Activated CD4-positive, alpha-beta T cell treated with anti-CD3 and anti-CD28 coated beads, Interleukin-2, amount 10 ng/mL, durations not matched to agents 7 days and 5 days (primary cell): ENCODE measurements at places on chromosomes 3 and 15.

GRCh38 chr3:41097896-41098496 lies 101.3 kb upstream of the CTNNB1 start:
- DNase-seq = no peak

GRCh38 chr3:502486-502885 lies 305.9 kb downstream of the CHL1 start:
- DNase-seq = no peak

- no peak for DNase-seq
These were observed 34.2 kb upstream of the CSPG5 start for GRCh38 chr3:47612879-47613278.

DNA sequence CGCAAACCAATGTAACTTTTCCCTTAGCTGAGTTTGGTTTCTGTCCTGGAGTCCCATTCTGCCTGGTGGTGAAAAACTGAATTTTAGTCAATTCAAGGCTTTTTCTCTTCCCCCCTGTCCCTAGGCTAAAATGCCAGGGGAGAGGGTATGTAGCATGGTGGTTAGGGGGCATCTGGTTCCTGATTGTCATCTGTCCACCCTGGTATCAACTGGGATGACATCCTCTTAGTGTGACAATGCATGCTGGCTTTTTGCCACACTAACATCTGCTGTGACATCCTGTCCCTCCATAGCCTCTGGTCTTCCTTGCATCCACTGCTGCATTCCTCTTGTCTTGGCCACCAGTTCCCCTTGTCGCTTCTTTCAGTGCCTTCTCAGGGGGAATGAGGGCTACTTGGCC lies 73.7 kb downstream of the ABHD5 start:
- no peak for DNase-seq

GRCh38 chr15:65819563-65819960 lies 27.5 kb upstream of the DENND4A start:
- DNase-seq = no peak

DNA sequence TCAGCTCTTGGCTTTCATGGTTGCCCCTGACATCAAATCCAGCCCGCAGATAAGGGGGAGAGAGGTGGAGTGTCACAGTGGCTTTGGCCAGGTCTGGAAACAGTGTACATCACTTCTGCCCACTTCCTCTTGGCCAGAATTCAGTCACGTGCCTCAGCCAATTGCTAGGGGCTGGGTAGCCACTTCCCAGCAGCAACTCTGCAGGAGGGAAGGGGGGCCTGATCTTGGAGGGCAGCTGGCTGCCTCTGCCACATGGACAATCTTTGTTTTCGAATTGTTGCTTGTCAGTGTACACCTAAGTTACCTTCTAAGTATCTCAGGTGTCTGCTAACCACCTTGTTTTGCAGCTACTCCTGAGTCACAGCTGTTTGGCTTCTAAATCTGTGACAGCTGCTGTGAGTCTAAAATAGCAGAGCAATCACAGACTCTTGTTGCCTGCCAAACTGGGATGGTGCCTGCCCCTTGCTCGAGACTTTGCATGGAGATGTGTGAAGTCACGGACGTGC lies 41.0 kb upstream of the LIMD1 start:
- DNase-seq = no peak

- no peak for DNase-seq
These were observed 41.4 kb downstream of the MRPS25 start for GRCh38 chr3:15023719-15024118.

DNA sequence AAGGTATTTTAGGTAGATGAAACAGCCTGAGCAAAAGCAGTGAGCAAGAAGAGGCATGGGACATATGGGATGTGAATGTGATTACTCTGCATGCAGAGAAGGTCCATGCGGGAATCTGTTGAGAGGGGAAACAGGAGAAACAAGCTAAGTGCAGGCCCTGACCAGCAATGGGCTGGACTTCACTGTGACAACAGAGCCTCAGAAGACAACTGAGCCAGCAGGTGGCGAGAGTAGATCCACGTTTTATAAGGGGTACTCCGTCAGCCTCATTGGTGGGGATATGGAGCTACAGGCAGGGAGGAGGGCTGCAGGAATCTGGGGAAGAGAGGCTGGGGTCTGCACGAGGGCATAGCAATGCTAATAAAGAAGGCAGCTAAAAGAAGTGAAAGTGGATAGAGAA lies 405.9 kb upstream of the LMCD1 start:
- no peak for DNase-seq

GRCh38 chr3:69880069-69880640 lies 119.4 kb upstream of the SAMMSON start:
- DNase-seq = no peak

DNA sequence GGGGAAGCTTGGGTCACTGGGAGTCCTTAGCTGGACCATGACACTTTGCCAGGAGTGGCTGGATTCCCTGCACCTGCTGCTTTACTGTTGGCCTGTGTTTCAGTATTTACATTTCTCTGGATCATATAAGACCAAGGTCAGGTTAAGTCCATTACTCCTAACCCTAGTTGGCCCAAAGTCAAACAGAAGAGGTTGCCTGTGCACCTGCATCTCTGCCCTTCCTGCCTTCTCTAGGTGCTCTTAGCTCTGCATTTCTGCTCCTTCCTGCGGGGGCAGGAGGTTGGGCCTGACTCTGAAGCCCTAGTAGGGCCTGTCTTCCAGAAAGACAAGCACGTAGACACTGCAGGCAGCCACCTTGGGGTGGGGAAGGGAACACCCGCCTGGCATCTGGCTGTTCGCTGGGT lies 124.3 kb downstream of the RPLP1 start:
- DNase-seq = peak; percentile 16

GRCh38 chr3:27669591-27669990 lies 52.5 kb downstream of the EOMES start:
- no peak for DNase-seq

GRCh38 chr15:31435261-31435911 lies 108.8 kb downstream of the KLF13 start:
- DNase-seq = peak; percentile 88

- DNase-seq = no peak
These were observed 182.5 kb downstream of the TPRG1 start for GRCh38 chr3:189353988-189354889.

DNA sequence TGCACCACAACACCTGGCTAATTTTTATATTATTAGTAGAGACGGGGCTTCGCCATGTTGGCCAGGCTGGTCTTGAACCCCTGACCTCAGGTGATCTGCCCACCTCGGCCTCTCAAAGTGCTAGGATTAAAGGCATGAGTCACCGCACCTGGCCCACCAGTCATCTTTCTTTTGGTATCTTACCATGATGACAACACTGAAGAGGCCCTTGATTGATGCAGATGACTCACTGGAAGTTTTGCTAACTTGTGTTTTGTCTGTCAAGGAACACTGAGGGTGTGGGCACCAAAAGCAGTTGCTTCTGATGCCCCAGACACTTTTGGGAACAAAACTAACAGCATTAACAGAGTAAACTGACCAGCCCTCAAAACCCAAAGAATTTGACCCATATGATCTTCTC lies 88.3 kb downstream of the MYO5A start:
- DNase-seq = no peak

GRCh38 chr3:157832588-157832987 lies 273.6 kb downstream of the SHOX2 start:
- no peak for DNase-seq

DNA sequence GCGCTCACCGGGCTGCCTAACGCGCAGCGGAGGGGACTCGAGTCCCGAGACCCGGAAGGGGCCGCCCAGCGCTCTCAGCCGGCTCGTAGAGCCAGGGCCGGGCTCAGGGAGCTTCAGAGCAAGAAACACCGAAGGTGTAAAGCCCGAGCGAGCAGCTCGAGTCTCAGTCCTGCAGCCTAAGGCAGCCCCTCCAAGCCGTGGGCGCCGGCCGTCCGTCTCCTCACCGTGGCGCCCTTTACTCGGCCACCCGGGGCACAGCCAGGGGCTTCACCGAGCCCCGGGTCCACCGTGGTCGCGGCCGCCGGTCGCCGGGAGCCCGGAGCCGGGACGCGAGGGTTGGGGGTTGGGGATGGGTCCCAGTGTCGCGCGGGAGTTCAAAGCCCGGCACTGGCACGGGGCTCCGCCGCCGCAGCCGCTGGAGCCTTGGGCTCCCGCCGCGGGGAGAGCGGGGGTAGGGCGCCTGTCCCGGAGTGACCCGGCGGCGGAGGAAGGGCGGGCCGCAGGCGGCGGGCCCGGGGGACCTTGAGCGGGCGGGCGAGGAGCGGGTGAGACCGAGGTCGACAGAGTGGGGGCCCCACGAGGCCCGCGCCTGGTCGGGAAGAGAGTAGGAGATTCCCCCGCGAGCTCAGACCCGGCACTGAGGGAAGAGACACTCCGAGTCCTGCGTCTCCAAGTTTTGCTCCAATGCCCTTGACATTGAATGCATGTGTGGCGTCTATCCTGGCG lies 26.9 kb upstream of the THRB start:
- DNase-seq = no peak

GRCh38 chr15:25058080-25058785 lies 103.4 kb downstream of the SNRPN start:
- no peak for DNase-seq

DNA sequence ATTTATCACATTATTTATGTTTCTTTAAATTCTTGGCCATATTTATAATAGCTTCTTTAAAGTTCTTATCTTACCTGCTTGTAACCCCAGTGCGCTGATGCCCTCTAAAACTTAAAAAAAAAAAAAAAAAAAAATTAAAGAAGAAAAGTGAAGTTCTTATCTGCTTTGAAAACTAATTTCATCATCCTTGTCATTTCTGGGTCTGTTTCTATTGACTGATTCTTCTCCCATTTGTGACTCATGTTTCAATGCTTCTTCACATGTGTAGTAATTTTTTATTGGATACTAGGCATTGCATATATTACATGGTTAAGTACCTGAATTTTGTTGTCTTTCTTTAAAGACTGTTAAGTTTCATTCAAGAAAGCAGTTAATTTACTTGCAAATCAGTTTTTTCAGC lies 3.4 kb upstream of the SEC22A start:
- DNase-seq = no peak
